ENCODE measurements at places on chromosomes 12 and 14. TPM values are rescaled to one million over a fixed set of nuclear protein-coding genes. Genes with fewer than 3 reads are reported as not detected.

DPF3 gene
- polyA plus RNA-seq: 18.1 TPM

IL22 gene
- not detected for polyA plus RNA-seq

DLGAP5 gene
- 0.22 TPM for polyA plus RNA-seq

BICDL1 gene
- 0.16 TPM for polyA plus RNA-seq

TMEM179 gene
- polyA plus RNA-seq: 0.22 TPM

ENDOU gene
- polyA plus RNA-seq: 0.26 TPM

PZP gene
- 1.3 TPM for polyA plus RNA-seq

CEBPE gene
- 0.07 TPM for polyA plus RNA-seq

PLEKHG7 gene
- not detected for polyA plus RNA-seq

DEGS2 gene
- polyA plus RNA-seq: not detected

NFE2 gene
- 0.28 TPM for polyA plus RNA-seq

DHRS2 gene
- not detected for polyA plus RNA-seq

CCDC92 gene
- polyA plus RNA-seq: 76.2 TPM

SMCO2 gene
- not detected for polyA plus RNA-seq

OAS3 gene
- polyA plus RNA-seq: 5.2 TPM

P3H3 gene
- polyA plus RNA-seq: 12.5 TPM

C3AR1 gene
- 2.1 TPM for polyA plus RNA-seq

C12orf50 gene
- not detected for polyA plus RNA-seq

ADAMTS20 gene
- polyA plus RNA-seq: not detected

CD4 gene
- 3.2 TPM for polyA plus RNA-seq

SERPINA9 gene
- polyA plus RNA-seq: not detected

MYO1H gene
- 0.09 TPM for polyA plus RNA-seq

ZDHHC22 gene
- polyA plus RNA-seq: not detected

HOXC9 gene
- not detected for polyA plus RNA-seq

CNTN1 gene
- 0.07 TPM for polyA plus RNA-seq

ADGRD1 gene
- 35.0 TPM for polyA plus RNA-seq

KCTD10 gene
- polyA plus RNA-seq: 13.6 TPM

ZNF839 gene
- 13.4 TPM for polyA plus RNA-seq

IAPP gene
- 0.09 TPM for polyA plus RNA-seq

ITPR2 gene
- 4.9 TPM for polyA plus RNA-seq

ART4 gene
- polyA plus RNA-seq: 2.7 TPM

RASSF9 gene
- polyA plus RNA-seq: 1.3 TPM

TSHR gene
- polyA plus RNA-seq: not detected

ANO2 gene
- polyA plus RNA-seq: 12.2 TPM

OTUB2 gene
- polyA plus RNA-seq: 0.22 TPM

TDG gene
- polyA plus RNA-seq: 9.4 TPM

WNT1 gene
- not detected for polyA plus RNA-seq

NEUROD4 gene
- polyA plus RNA-seq: not detected

SLC10A1 gene
- not detected for polyA plus RNA-seq

FLRT2 gene
- polyA plus RNA-seq: 1.1 TPM

IFT81 gene
- polyA plus RNA-seq: 5.1 TPM

TMTC1 gene
- 9.6 TPM for polyA plus RNA-seq

PYGL gene
- 6.4 TPM for polyA plus RNA-seq

PTCSC3 gene
- not detected for polyA plus RNA-seq

CDK4 gene
- polyA plus RNA-seq: 21.7 TPM

SRSF9 gene
- 29.8 TPM for polyA plus RNA-seq

MIP gene
- not detected for polyA plus RNA-seq

All from heart right ventricle (tissue), 16 donors.